HT-29 (cell line): ENCODE measurements at places on chromosomes 11 and 22.
A peak's percentile ranks its signal among the peaks of the same experiment; 100 is the strongest.

- DNase-seq: no peak
These were observed 75.4 kb downstream of the TRPC6 start for GRCh38 chr11:101508370-101508769.

DNA sequence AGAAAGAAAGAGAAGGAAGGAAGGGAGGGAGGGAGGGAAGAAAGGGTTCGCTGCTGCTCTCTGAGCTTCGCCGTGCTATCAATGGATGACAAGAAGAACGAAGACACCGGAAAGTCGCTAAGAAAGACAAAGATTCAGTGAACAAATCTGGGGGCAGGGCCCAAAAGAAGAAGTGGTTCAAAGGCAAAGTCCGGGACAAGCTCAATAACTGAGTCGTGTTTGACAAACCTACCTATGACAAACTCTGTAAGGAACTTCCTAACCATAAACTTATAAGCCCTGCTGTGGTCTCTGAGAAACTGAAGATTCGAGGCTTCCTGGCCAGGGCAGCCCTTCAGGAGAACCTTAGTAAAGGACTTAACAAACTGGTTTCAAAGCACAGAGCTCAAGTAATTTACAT lies 2.9 kb upstream of the TTLL1 start:
- DNase-seq: no peak

- no peak for DNase-seq
These were observed 3.4 kb upstream of the NHERF4 start for GRCh38 chr11:119181677-119182412.

GRCh38 chr11:45252134-45252856 lies 33.8 kb downstream of the SYT13 start:
- DNase-seq: peak; percentile 81

- no peak for DNase-seq
These were observed 243.5 kb upstream of the NARS2 start for GRCh38 chr11:78818201-78818600.

GRCh38 chr11:103805688-103806009 lies 230.8 kb upstream of the DDI1 start:
- DNase-seq: peak; percentile 84

DNA sequence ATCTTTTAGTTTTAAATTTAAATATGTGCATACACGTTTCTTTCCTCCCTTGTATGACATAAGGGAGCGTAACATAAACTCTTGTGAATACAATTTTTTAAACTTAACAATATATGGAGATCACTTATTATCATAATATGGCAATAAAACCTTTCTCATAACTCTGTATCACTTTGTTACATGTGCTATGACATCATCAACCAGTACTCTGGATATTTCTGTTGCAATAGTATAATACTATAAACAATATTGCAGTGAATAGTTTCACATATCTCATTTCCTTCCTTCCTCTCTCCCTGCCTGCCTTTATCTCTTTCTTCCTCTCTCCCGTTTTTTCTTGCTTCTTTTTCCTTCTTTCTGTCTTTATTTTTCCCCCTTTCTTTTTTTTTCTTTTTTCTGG lies 1278.0 kb upstream of the CNTN5 start:
- no peak for DNase-seq

DNA sequence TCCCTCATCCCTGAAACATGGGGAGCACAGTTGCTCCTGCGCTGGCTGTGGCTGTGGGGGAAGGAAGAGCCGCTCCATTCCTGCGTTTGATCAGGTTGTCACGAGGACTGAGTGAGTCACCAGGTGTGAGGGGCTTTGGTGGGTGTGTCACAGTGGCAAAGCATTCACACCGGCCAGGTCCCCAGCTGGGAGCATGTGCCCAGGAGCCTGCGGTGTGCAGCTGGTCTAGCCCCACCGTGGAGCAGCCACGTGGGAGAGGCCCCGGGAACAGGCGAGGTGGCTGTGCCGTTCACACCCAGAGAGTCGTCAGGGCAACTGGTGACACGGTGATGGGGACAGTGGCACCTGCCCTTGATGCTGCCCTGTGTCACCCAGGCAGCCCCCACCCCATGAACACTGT lies 47.6 kb upstream of the PPARA start:
- DNase-seq: peak; percentile 71

- DNase-seq: no peak
These were observed 84.6 kb downstream of the DBX1 start for GRCh38 chr11:20075627-20076026.

DNA sequence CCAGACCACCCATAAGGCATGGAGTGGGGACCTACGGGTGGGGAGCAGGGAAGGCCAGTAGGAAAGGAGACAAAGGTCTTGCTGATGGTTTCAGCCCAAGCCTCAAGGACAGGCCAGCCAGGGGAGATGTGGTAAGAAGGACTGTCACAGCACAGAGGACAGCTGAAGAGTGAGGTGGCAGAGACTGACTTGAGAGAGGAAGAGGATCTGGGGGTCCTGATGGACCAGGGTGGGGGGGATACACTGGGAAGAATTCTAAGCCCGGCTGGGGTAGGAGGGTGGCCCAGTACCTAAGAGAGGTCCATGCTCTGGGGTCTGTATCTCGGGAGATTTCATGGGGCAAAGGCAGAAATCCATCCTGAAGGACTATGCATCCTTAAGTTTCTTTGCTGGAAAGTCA lies 66.1 kb upstream of the THY1 start:
- DNase-seq: no peak

DNA sequence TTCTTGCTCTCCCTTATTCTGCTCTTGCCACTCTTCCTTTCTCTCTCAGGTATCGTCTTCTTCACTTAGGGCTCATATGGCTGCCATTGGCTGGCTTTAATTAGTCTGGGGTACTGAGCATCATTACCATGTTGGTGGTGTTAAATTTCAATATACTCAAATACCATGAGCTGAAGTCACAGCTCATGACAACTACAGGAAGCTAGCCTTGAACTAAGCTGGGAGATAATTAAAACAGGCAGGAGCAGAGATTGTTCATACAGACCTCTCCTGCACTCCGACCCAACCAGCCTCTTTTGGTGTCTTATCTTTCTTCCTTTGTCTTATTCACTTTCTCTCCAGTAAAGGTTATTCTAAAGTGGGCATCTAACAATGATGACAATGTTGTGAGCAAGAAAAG lies 130.9 kb upstream of the BLID start:
- DNase-seq: no peak

GRCh38 chr22:27372969-27373670 lies 428.4 kb downstream of the MN1 start:
- peak; percentile 75 for DNase-seq

GRCh38 chr11:111938687-111939160 lies 1.6 kb downstream of the DIXDC1 start:
- no peak for DNase-seq

DNA sequence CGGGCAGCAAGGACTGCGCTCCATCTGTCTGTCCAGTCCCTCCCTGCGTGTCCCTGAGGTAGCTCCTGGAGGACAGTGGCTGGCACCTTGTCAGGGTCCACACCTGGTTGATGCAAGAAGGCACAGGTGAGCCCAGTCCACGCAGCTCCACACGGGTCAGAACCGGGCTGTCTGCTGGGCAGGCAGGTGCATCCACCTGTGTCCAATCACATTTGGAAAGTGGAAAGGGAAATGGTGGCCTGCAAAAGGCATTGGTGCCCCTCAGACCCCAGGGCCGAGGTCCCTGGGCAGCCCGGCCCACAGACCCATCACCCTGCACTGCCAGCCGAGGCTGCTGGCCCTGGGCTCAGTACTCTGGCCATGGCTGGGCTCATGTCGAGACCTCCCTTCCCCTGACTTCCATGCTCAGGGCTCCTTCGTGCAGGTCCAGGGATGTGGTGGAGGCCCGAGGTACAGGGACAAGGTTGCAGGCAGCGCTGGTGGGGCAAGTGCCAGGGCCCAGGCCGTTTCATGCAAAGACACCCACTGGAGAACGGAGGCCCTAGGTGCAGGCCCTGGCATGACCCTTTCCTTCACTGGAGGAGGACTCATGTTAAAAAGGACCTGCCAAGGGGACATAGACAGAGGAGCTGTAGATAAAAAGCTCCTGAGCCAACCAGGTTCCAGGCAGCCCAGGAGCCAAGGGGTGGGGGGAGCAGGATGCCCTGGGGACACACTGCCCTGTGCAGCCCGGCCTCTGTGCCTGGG lies 38.9 kb upstream of the TH start:
- no peak for DNase-seq

DNA sequence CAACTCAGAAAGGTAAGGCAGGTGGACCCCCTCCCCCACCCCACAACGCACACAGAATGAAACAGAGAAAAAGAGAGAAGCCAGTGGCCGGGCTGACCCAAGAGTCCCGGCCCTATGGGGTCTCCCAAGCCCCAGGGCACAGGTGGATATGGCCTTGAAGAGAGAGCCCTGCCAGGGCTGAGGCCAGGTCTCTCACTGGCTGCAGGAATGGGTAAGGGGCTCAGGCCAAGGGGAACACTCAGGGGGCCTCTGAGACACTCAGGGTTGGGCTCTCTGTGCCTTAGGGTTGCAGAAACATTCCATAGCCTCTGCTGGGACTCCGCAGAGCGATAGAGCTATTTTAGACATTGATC lies 98.0 kb downstream of the PDE2A start:
- DNase-seq: no peak
